ENCODE measurements at places on chromosomes 2 and 18.

DNA sequence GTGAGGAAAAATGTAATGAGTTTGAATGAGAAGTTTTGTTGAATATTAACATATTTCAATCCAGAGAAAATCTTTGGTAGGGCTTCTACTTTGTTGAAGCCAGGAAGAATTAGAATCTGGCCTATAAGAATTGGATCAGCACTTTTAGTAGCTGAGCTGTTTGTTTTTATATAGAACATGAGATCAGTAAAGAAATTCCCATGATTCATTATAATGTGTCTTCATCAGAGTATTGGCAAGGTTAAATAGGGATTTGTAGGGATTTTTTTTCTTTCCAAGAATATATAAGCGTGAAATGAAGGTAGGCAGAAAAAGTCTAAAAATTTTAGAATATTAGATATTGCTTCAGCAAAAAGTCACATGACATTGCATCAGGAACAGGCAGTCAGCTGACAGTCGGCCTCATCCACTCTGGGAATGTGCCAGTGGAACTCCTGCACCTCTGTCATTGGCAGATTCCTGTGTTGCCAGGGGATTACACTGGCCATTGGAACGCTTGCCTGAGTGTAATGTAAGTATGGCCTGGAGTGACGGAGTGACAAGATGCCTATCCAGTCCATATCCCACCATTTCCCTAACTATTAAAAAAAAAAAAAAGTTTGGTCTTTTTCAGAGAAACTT lies 60.6 kb downstream of the SERTAD2 start:
- DNase-seq = no peak

GRCh38 chr2:64114063-64114911 lies 29.9 kb downstream of the PELI1 start:
- DNase-seq = no peak

GRCh38 chr2:8346208-8346607 lies 335.6 kb upstream of the ID2 start:
- DNase-seq = no peak

DNA sequence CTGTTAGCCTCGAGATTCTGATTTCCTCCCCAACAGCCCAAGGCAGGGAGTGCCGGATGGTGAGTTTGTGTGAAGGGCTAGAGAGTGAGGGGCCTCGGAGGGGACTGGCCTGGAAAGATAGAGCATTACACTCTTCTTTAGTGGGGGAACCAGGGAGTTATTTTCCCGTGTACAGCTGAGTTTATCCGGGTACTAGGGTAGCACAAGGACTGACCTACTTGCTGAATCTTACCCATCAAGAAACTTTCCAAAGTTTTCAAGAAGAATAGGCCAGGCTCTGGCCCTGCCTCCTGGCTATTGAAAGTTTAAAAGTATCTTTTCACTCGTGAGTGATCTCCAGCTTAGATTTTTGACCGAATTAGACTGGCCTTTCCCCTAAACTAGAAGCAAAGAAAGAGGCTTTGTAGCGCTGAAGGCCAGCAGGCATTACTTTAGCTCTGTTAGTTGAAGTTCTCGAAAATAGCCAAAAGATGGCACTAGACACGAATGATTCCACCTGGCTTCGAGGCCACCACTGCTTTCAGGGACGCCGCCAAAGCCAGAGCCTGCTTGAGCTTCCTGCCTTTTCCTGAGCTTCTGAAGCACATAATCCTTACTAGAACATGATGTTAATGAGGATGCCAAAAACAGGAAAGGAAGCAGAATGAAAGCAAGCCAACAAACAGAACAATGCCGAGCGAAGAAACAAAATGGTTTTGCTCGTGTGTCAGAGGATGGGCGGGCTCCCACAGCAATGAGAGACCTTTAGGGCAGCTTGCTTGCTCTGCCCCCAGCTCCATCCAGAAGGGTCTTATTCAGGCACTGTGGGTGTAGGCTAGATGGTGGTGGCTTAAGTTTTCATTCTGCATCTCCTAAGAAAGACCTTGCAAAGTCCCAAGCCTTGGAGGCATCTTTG lies 55.8 kb downstream of the TSN start:
- peak; percentile 46 for DNase-seq

DNA sequence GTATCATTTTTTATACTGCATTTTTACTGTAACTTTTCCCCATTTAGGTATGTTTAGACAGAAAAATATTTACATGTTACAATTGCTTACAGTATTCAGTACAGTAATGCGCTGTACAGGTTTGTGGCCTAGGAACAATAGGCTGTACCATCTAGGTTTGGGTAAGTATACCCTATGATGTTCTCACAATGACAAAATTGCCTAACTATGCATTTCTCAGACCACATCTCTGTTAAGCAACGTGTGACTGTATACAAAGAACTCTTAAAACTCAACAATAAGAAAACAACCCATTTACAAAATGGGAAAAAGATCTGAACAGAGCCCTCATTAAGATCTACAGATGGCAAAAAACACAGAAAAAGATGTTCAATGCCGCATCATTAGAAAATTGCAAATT lies 29.4 kb downstream of the FAM210A start:
- no peak for DNase-seq

DNA sequence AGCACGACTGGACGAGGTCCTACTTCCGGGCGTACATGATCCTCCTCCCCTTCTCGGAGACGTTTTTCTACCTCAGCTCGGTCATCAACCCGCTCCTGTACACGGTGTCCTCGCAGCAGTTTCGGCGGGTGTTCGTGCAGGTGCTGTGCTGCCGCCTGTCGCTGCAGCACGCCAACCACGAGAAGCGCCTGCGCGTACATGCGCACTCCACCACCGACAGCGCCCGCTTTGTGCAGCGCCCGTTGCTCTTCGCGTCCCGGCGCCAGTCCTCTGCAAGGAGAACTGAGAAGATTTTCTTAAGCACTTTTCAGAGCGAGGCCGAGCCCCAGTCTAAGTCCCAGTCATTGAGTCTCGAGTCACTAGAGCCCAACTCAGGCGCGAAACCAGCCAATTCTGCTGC lies 24.8 kb downstream of the LYPD1 start:
- DNase-seq = no peak

- DNase-seq = no peak
Measured at GRCh38 chr2:231069379-231070054, 12.8 kb downstream of the PSMD1 start.

- DNase-seq = peak; percentile 73
Measured at GRCh38 chr2:105391058-105391627, 7.7 kb downstream of the FHL2 start.

GRCh38 chr2:75892490-75892889 lies 181.8 kb upstream of the GCFC2 start:
- no peak for DNase-seq

DNA sequence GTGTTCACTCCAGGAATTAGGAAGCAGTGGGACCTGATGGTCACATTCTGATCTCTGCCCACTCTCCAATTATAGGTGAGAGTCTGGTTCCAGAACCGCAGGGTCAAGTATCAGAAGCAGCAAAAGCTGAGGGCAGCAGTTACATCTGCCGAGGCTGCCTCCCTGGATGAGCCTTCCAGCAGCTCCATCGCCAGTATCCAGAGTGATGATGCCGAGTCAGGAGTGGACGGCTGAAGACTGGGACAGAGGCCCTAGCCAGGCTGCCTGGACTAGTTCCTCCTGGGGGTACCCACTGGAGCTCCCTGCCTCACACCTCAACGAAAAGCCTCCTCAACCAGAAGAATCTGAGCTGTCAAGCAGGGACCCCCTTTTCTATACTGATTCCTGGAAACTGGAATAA lies 3.3 kb upstream of the SMYD5 start:
- no peak for DNase-seq

GRCh38 chr2:174784909-174785308 lies 20.6 kb upstream of the CHRNA1 start:
- no peak for DNase-seq
